Stimulated activated CD8-positive, alpha-beta memory T cell treated with anti-CD3 and anti-CD28 coated beads, Interleukin-7, amount 100 ng/mL, for 4 hours (primary cell): ENCODE measurements at places on chromosomes 5 and 9.

DNA sequence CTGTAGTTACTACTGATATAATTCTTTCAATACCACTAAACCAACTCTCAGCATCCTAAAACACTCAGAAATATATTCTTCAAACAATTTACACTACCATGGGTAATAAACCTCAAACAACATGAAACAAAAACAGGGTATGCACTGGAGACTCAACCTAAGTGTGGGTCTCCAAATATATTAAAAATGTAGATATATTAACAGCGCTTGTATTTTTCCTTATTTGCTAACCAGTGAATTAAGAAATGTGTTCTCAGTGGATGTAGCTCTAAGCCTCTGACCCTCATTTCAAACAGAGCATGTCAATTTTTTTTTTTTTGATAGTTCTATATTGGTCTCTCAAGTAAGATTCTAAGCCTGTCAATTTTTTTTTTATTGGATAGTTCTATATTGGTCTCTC lies 778.5 kb upstream of the CDH10 start:
- no peak for DNase-seq

GRCh38 chr5:151493665-151494064 lies 46.3 kb downstream of the SLC36A1 start:
- DNase-seq = no peak

DNA sequence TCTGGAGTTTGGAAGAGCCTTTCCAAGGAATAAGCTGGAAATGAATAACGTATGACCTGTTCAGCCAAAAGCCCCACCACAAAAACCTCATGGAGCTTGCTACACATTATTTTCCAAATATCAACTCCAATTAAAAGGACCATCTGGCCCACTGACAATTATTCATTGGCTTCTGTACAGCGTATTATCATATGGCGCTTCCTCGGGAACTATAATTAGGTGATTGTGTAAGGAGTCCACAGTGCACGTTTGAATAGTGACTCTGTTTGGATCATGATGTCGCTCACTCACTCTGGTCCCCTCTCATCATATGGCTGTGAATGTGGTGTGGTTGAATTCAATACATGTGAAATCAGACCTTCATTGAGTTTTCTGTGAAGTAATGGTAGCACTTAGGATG lies 52.1 kb downstream of the GDNF start:
- DNase-seq = no peak

- no peak for DNase-seq
Observed at GRCh38 chr5:179978792-179979191, 71.1 kb upstream of the TBC1D9B start.

DNA sequence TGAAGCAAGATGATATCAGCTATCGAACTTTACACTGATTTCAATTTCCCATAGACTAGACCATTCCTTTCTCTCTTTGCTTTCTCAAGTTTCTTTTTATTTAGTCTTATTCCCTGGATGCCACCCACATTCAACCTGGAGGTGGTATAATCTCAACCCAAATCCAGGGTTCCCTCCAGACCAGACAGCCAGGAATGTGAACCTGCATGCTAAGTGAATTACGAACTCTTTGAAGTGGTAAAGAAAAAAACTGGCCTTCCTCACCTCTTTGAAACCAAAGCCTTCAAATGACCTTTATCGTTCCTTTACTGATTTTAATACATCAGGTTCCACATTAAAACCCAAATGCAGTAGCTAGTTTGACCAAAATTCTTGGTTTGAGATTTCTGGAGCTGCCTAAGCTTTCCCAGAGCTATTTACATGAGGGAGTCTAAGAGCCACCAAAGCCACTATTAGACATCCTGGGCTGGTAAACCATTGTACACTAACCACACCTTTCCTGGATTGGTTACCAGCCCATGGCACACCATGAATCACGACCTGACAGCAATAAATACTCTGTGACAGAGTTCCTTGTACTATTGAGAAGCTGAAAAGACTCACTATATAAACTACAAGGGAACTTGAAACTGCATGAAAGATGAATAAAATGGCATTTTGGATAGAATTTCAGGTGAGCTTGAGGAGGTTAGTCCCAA lies 323.7 kb downstream of the ADAMTS6 start:
- DNase-seq = no peak

DNA sequence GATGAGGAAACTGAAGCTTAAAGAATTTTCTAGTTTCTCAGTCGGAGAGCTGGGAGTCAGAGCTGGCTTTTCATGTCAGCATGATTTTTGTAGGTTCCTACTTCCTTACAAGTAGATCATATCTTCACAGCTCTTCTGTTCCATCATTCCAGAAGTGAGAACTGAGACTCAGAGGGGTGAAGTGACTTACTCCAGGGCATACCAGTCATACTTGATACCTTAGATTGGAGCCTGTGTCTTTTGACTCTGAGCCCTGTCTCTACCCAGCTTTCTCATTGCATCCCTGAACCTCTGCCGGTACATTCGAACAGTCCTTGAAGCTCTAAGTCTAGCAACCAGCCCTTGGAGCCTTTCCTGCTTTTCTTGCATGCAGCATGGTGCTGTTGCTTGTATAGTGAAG lies 53.3 kb downstream of the MCCC2 start:
- DNase-seq = no peak

DNA sequence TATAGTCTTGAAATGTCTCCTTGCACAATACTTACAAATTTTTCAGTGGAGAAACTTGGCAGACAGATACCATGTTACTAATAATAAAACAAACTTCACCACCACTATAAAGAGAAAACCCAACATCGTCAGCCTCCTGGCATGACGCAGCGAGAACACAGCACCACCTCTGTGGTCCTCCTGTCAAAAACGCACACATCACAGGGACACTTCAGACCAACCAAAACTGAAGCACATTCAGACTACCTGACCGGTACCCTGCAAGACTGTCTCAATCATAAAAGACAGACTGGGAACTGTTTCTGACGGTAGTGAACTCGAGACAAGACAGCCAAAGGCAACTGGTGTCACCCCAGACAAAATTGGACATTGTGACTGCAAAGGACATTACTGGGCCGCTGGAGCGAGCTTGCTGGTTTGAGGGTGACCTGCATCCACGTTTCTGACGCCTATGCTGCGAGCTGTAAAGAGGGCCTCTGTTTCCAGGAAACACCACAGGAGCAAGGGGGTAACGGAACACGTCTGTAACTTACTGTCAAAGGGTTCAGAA lies 34.4 kb downstream of the NSUN2 start:
- no peak for DNase-seq

GRCh38 chr5:25448190-25448621 lies 803.4 kb upstream of the CDH10 start:
- no peak for DNase-seq

DNA sequence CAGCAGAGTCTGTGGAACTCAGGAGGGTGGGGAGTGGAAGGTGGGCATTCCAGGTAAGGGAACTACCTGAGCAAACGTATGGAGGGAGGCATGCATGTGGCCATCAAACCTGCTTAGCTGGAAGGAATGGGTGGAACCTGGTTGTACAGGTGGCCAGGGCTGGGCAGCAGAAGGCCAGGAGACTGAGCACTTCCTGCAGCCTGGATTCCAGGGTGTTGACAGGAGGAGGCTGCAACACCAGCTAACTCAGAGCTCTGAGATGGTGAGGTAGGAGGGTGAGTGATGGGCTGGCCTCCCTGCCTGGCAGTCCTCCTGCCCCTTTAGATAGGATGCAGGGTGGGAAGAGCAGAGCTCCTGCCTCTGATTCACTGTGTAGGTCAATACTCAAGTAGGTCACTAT lies 92.5 kb upstream of the CPEB4 start:
- DNase-seq = no peak

GRCh38 chr5:62960781-62961180 lies 382.2 kb downstream of the LRRC70 start:
- DNase-seq = no peak

- no peak for DNase-seq
Observed at GRCh38 chr5:9103290-9103689, 442.6 kb downstream of the SEMA5A start.

GRCh38 chr5:138032572-138033385 lies at the start of gene FAM13B:
FAM13B (minus strand) TSS chr5:138033079; CDS start chr5:138019111, 13,968 bp downstream.
- DNase-seq = peak; percentile 50

DNA sequence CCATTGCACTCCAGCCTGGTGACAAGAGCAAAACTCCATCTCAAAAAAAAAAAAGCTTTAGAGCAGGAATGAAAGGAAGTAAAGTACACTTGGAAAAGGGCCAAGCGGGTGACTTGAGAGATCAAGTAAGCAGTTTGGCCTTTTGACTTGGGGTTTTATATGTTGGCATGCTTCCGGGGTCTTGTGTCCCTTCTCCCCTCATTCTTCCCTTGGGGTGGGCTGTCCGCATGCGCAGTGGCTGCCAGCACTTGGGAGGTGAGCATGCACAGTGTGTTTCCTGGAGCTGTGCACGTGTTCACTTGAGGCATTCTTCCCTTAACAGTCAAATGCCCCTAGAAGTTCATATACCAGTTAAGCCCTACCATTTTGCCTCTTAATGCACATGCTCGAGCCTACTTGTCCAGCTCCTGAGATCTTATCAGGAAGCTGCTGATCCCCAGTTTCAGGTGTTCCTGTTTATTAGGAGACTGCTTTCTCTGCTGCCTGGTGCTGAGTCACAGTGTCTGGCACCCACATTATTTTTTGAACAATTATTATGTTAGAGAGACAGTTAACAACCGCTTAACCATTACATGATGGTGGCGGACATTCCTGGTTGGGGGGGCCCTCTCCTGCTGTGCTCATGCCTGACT lies 32.6 kb upstream of the PRRC2B start:
- DNase-seq = no peak

GRCh38 chr9:71368157-71368556 lies 246.7 kb upstream of the TRPM3 start:
- DNase-seq = no peak

DNA sequence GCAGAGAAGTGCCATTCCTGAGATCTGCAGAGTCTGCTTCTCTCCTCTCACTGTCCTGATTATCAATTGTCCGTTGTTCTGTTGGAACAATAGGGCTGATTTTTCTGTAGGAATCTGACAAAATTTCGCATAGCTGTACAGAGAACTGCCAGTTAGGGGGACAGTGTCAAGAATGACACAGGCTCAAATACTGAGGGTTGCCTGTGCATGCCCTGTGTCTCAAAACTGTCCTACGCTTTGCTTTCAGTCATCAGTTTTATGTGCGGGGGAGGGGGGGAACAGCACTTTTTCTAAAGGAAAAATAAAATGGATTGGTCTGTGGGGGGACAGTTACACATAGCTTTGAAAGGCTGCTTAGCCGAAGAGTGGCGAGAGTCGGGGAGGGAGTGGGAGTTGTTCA lies 248.6 kb downstream of the PDZD2 start:
- DNase-seq = no peak
